ENCODE measurements at places on chromosomes 4 and X.

GRCh38 chr4:52748432-52748831 lies 2.8 kb downstream of the ERVMER34-1 start:
- no peak for DNase-seq

GRCh38 chr4:123699880-123700771 lies 303.5 kb downstream of the SPRY1 start:
- DNase-seq = no peak

- no peak for DNase-seq
These were observed 159.3 kb downstream of the FAM47B start for GRCh38 chrX:35101901-35102300.

- no peak for DNase-seq
These were observed 3.9 kb upstream of the SULT1B1 start for GRCh38 chr4:69764311-69764710.

- DNase-seq = no peak
These were observed 290.5 kb downstream of the BMPR1B start for GRCh38 chr4:95048296-95048695.

- DNase-seq = no peak
These were observed 2313.1 kb upstream of the AGA start for GRCh38 chr4:179755322-179755721.

DNA sequence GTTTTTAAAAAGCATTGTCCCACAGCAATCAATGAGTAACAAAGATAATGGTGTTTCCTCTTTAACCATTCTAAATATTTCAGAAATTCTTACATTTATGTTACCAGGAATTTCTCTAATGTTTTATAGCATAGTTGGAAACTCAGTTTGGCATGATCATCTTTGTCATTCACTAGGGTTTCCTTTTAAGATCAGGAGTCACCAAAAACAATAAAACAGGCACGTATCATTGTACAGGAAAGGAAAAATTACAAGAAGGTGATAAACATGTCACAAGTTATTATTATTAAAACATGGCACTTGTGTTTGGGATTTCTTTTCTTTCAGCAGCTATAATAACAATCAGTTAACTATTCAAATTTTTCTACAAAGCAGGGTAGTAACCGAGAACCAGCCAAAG lies 84.0 kb downstream of the SLC10A7 start:
- DNase-seq = no peak

- DNase-seq = no peak
These were observed 10.2 kb downstream of the CC2D2A start for GRCh38 chr4:15479913-15480185.

DNA sequence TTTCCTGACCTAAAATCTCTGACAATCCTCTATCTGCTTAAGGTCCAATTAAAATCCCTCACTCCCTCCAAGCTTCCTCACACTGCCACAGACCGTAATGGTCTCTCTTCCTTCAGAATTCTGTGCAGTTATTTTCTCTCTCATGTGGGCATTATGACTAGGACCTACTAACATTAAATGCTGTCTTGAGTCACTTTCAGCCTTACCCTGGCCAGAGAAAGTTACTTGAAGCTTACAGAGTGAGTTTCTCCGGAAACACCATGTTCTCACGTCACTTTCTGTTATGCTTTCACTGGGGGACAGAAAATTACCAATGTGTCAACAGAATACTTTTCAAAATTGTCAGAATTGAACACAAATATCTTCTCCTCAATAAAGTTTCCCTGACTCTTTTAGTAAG lies 271.8 kb downstream of the INPP4B start:
- DNase-seq = no peak

- DNase-seq = no peak
These were observed 9.5 kb upstream of the CLCN5 start for GRCh38 chrX:49912861-49913260.

GRCh38 chr4:25888781-25889180 lies 25.2 kb upstream of the SMIM20 start:
- no peak for DNase-seq

Data from activated T-helper 2 cell treated with anti-CD3 and anti-CD28 coated beads, Interferon-gamma antibody, Interleukin-2, Interleukin-4, amounts not matched to agents 10 μg/mL and 5 μg/mL and 100 μg/mL, durations not matched to agents 14 hours and 24 hours and 36 hours (primary cell).